CD14-positive monocyte (primary cell): ENCODE measurements at places on chromosomes 3 and 15. TPM values are rescaled to one million over a fixed set of nuclear protein-coding genes. Genes with fewer than 3 reads are reported as not detected.

TMED3 gene
- 27.8 and 41.0 TPM in 2 replicates for polyA plus RNA-seq

PTH1R gene
- not detected in 2 replicates for polyA plus RNA-seq

GMNC gene
- polyA plus RNA-seq: not detected

CCDC14 gene
- polyA plus RNA-seq: 10.8 and 37.2 TPM in 2 replicates

THPO gene
- polyA plus RNA-seq: not detected

IMPG2 gene
- polyA plus RNA-seq: not detected

CTDSPL2 gene
- polyA plus RNA-seq: 31.4 TPM

CHL1 gene
- not detected for polyA plus RNA-seq

FBXO40 gene
- polyA plus RNA-seq: not detected in 2 replicates

GLDN gene
- not detected for polyA plus RNA-seq

IL20RB gene
- polyA plus RNA-seq: not detected

CHDH gene
- not detected for polyA plus RNA-seq

RPL35A gene
- polyA plus RNA-seq: 612 and 1,113 TPM in 2 replicates

DNA sequence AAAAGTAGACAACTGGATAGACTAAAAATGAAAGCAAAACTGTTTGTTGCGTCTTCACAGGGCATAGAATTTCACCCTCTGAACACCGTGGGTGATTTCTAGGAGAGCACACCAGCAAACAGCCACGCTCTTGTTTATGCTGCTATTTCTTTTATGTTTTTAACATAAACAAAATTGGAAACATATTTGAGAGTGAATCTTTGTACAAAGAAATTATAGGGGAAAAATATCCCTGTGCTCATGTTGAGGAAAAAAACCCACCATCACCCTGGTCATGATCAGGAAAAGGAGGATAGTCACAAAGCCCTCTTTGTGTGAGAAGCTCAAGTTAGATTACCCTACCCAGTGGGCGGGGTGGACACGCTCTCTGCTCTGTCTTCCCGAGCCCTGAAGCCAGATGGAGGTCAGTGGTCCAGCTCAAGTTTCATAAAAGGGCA lies 313.3 kb downstream of the SATB1 start:
- DNase-seq: no peak
- H3K36me3 ChIP-seq: no peaks in the 10 kb centered on the region
- H3K4me3 ChIP-seq: peak overlapping the region; percentile 14
- H3K27me3 ChIP-seq: no peaks in the 10 kb centered on the region
- H3K4me1 ChIP-seq: peaks cover 6% of the 10 kb centered on the region

GRCh38 chr3:42518800-42519567 lies 16.5 kb downstream of the VIPR1 start:
- no peaks in the 10 kb centered on the region for H3K27me3 ChIP-seq
- peaks cover 56% of the 10 kb centered on the region for H3K4me1 ChIP-seq
- H3K4me3 ChIP-seq: no peak overlapping the region
- no peak overlapping the region for H3K27ac ChIP-seq
- peak; percentile 44 for DNase-seq
- H3K36me3 ChIP-seq: peaks cover 28% of the 10 kb centered on the region

DNA sequence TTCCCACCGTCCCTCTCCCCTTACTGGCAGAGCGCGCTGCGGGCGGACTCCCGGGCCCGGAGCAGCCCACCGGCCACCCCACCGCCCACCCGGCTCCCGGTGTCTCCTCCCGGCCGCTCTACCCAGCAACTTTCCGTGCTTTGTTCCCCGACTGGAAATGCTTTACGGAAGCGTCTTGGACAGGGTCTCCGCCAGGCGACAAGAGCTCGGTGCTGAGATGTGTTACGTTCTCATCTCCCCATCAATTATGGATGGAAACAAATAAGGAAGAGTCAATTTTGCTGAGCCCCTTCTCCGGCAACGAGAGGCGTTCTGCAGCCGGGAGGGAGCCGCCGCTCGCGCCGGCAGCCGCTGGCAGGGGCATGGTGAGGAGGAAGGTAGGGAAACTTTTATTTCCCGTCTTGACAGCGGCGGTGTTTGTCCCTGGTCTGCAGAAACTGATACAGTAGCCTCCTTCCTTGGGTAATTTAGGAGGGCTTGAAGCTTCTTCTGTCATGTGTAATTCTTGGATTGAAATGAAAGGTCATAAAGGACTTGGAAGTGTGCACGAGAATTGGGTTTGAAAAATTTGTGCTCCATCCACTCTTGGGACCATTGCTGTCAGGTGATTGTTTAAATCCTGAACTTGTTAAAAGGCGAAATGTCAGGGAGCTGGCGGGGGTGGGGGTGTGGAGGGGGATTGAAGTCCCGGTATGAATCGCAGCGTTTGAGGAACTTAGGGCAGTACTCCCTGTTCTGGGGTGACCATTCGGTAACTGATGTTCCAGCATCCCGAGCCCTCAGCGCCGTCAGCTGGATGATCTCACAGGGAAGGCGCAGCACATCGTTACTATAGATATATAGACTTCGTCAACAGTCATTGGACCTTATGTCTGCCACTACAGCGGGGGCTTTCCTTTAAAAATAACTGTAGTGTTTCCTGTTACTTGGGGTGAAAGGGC lies 1.5 kb downstream of the SEMA6D start:
- H3K27me3 ChIP-seq: peaks cover 87% of the 10 kb centered on the region
- H3K4me1 ChIP-seq: peaks cover 5% of the 10 kb centered on the region
- no peak for DNase-seq
- H3K36me3 ChIP-seq: no peaks in the 10 kb centered on the region
- H3K4me3 ChIP-seq: no peak overlapping the region

- peaks cover 91% of the 10 kb centered on the region for H3K36me3 ChIP-seq
- no peaks in the 10 kb centered on the region for H3K27me3 ChIP-seq
- H3K4me1 ChIP-seq: no peaks in the 10 kb centered on the region
- peak overlapping the region; percentile 10 for H3K27ac ChIP-seq
- H3K4me3 ChIP-seq: no peak overlapping the region
These were observed 109.4 kb downstream of the ATP8B4 start for GRCh38 chr15:50009634-50010033.

DNA sequence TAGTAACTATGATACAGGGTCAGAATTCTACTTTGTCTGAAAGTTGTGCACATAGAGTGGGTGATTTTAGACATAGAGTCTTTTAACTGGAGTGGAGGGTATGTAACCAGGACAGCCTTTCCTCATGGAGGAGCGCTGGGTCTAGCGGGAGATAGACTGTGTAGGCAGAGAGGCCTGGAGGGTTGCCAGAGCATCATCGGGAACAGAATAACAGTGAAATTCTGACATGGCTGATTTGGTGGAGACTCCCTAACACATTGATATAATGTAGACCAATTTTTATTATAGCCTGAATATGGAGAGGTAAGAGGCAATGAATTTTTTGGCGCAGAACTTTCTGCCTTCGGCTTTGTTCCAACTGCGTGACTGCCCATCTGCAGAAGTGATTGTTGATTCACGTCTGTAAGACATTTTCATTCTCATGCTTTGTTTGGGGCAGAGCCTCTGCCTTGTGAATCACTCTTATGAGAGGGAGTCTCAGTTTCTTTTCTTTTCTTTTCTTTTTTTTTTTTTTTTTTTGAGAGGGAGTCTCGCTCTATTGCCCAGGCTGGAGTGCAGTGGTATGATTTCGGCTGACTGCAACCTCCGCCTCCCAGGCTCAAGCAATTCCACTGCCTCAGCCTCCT lies 16.0 kb downstream of the LPP start:
- no peak overlapping the region for H3K4me3 ChIP-seq
- peaks cover 7% of the 10 kb centered on the region for H3K4me1 ChIP-seq
- DNase-seq: no peak
- no peaks in the 10 kb centered on the region for H3K27me3 ChIP-seq

GRCh38 chr3:49173116-49173791 lies 1.9 kb downstream of the KLHDC8B start:
- peaks cover 26% of the 10 kb centered on the region for H3K4me1 ChIP-seq
- H3K27ac ChIP-seq: no peak overlapping the region
- no peak for DNase-seq
- peaks cover 6% of the 10 kb centered on the region for H3K36me3 ChIP-seq
- no peaks in the 10 kb centered on the region for H3K27me3 ChIP-seq
- no peak overlapping the region for H3K4me3 ChIP-seq

DNA sequence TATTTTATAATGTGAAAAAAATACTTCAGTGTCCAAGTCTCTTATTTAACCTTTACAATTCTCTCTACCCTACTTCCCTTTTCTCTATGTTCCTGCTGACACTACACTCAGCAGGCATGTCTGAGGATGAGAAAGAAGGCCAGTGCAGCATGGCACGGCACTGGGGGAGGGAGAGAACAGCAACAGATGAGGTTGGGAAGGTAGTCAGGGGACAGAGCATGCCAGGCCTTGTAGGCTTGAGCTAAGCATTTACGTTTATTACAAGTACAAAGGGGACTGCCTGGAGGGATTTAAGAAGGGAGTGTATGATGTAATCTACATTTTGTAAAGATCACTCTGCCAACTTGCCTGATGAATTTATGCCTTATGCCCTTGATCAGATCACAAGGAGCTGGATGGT lies 117.3 kb upstream of the WNT5A start:
- peak; percentile 17 for DNase-seq
- no peaks in the 10 kb centered on the region for H3K4me1 ChIP-seq
- no peak overlapping the region for H3K4me3 ChIP-seq
- peaks cover 14% of the 10 kb centered on the region for H3K27me3 ChIP-seq

DNA sequence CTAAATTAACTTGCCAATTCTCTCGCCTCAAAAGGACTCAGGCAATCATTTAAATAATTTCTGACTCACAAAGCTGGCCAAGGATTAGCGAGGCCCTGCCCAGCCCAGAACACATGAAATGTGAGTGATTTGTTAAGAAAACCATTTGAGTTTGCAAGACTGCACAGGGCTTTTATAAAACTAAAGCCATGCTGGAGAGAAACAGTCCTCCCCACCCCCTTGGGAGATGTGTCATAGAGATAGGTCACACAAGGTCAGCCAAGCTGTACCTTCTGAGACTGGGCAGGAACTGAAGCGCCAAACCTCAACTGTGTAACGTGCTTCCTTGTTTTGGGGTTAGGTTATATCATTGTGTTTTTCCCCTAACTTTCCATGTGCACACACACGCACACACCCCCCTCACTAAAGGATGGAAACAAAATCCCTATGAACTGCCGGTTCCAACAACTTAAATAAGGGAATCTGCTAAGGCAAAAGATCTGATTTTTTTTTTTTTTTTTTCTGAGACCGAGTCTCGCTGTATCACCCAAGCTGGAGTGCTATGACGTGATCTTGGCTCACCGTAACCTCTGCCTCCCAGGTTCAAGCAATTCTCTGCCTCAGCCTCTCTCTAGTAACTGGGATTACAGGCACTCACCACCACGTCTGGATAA lies 8.1 kb downstream of the SPATA12 start:
- H3K4me1 ChIP-seq: peaks cover 37% of the 10 kb centered on the region
- H3K36me3 ChIP-seq: no peaks in the 10 kb centered on the region
- H3K27ac ChIP-seq: peak overlapping the region; percentile 65
- no peak overlapping the region for H3K4me3 ChIP-seq

GRCh38 chr3:12024959-12025570 lies 20.9 kb downstream of the SYN2 start:
- H3K4me1 ChIP-seq: no peaks in the 10 kb centered on the region
- DNase-seq: no peak
- no peaks in the 10 kb centered on the region for H3K36me3 ChIP-seq

DNA sequence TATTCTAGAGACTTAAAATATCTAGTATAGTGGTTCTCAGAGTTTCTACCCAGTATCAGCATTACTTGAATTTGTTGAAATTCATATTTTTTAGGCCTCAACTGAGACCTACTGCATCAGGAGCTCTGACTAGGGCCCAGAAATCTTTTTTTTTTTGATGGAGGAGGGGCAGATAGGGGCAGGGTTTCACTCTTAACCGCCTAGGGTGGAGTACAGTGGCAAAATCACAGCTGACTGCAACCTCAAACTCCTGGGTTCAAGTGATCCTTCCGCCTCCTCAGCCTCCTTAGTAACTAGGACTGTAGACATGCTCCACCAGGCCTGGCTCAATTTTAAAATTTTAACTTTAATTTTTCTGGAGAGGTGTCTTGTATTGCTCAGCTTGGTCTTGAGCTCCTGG lies 36.6 kb downstream of the CHD2 start:
- no peaks in the 10 kb centered on the region for H3K27me3 ChIP-seq
- DNase-seq: no peak
- H3K27ac ChIP-seq: no peak overlapping the region

- no peak overlapping the region for H3K4me3 ChIP-seq
- DNase-seq: no peak
- H3K36me3 ChIP-seq: peaks cover 43% of the 10 kb centered on the region
- no peaks in the 10 kb centered on the region for H3K27me3 ChIP-seq
These were observed 23.0 kb downstream of the OIP5 start for GRCh38 chr15:41309226-41309905.

DNA sequence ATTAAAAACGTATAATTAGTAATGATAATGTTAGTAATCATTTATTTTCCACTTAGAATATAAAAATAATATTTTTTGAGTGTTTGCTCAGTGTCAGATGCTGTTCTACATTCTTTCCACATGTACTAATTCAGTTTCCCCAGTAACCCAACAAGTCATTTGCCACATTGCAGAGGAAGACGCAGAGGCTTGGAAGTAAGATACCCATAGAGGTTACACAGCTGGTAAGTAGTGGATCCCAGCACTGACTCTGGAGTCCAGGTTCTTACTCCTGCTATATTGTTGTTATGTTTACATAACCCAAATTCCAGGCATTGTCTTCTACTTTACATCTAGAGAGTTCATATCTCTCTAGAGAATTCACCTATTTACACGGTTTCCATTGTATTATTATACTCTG lies 48.2 kb upstream of the MYO5C start:
- H3K4me1 ChIP-seq: no peaks in the 10 kb centered on the region
- H3K27me3 ChIP-seq: no peaks in the 10 kb centered on the region
- H3K4me3 ChIP-seq: no peak overlapping the region
- DNase-seq: no peak
- H3K27ac ChIP-seq: no peak overlapping the region

GRCh38 chr15:91055548-91056331 lies 33.3 kb upstream of the VPS33B start:
- DNase-seq: peak; percentile 55
- H3K4me3 ChIP-seq: no peak overlapping the region
- no peaks in the 10 kb centered on the region for H3K36me3 ChIP-seq
- peaks cover 4% of the 10 kb centered on the region for H3K4me1 ChIP-seq
- peaks cover 30% of the 10 kb centered on the region for H3K27me3 ChIP-seq

GRCh38 chr3:105868742-105869530 lies at the start of gene CBLB:
CBLB (minus strand) TSS chr3:105869012; CDS start chr3:105867577, 1,435 bp downstream.
- H3K27me3 ChIP-seq: no peaks in the 10 kb centered on the region
- H3K27ac ChIP-seq: peak within 1 kb of the TSS; percentile 85
- H3K4me1 ChIP-seq: peaks cover 39% of the 10 kb centered on the region
- peak within 1 kb of the TSS; percentile 79 for H3K4me3 ChIP-seq

- no peaks in the 10 kb centered on the region for H3K4me1 ChIP-seq
- DNase-seq: no peak
- H3K27me3 ChIP-seq: no peaks in the 10 kb centered on the region
- no peak overlapping the region for H3K4me3 ChIP-seq
These were observed 134.2 kb downstream of the OTOL1 start for GRCh38 chr3:161630794-161631193.
